ENCODE measurements at places on chromosomes 16 and 17.
A peak's percentile ranks its signal among the peaks of the same experiment; 100 is the strongest.

DNA sequence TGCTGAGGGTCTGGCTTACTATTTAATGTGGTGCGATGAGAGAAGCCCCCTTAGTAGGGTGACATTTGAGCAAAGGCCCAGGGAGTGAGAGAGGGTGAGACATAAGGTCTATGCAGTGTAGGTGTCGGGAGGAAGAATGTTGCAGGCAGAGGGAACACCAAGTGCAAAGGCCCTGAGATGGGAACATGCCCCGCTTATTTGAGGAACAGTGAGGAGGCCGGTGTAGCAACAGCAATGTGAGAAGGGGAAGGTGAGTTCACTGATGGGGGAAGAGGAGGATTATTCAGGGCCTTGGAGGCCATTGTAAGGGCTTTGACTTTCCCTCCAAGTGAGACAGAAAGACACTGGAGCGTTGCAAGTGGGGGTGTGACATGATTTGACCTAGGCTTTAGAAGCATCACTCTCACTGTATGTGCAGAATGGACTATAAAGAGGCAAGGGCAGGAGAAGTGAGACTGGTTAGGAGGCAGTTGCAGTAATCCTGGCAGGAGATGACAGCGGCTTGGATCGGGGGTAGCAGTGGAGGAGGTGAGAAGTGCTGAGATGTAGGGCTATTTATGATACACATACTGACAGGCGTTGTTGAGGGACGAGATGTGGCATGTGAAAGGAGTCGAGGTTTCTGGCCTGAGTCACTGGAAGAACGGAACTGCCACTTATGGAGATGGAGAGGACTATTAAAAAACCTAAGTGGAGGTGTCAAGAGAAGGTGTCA lies 145.3 kb downstream of the SPECC1 start:
- DNase-seq: no peak

DNA sequence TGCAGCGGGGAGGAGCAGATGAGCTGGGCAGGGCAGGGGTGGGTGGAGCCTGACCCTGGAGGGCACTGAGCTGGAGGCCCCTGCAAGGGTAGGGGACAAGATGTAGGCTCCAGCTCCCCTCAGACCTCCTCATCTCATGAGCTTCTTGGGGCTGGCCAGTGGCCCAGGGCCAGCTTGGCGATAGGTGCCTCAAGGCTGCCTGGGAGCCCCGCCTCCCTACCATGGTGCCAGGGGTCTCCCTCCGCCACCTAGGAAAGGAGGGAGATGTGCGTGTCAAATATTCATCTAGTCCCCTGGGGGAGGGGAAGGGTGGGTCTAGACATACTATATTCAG lies 3.9 kb downstream of the HIRIP3 start:
- DNase-seq: no peak

DNA sequence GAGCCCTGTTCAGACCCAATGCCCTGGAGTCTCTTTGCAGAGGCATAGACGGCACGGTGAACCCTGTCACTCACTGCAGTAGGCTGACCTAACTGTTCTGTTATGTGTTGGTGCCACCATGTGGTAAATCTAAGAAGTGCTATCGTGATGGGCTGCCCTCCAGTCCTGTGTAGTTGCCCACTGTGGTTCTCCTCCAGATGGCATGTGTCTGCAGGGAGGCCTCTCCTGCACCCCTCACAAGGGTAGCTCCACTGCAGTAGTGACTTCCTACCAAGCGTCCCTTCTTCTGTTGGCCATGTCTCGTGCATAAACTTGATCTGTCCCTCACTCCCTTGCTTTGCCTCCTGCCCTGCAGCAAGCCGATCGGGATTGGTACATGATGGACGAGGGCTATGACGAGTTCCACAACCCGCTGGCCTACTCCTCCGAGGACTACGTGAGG lies 5.8 kb downstream of the DHX38 start:
- no peak for DNase-seq

DNA sequence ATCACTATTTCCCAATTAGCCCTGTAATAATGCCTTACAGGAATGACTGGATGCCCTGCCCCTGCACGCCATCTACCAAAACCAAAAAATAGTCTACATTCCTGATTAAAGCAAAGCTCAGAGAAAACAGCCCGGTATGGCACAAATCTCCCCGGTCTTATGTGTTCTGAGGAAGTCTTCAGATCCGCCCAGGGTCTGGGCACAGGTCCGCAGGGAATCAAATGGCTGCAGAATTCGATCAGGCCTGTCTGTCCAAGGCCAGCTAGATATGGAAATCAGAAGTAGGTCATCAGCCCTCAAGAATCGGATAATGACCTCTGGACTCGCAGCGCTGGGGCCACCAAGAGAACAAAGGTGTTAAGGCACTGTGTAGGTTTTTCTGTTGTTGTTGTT lies 171.0 kb downstream of the ZFHX3 start:
- DNase-seq: no peak

DNA sequence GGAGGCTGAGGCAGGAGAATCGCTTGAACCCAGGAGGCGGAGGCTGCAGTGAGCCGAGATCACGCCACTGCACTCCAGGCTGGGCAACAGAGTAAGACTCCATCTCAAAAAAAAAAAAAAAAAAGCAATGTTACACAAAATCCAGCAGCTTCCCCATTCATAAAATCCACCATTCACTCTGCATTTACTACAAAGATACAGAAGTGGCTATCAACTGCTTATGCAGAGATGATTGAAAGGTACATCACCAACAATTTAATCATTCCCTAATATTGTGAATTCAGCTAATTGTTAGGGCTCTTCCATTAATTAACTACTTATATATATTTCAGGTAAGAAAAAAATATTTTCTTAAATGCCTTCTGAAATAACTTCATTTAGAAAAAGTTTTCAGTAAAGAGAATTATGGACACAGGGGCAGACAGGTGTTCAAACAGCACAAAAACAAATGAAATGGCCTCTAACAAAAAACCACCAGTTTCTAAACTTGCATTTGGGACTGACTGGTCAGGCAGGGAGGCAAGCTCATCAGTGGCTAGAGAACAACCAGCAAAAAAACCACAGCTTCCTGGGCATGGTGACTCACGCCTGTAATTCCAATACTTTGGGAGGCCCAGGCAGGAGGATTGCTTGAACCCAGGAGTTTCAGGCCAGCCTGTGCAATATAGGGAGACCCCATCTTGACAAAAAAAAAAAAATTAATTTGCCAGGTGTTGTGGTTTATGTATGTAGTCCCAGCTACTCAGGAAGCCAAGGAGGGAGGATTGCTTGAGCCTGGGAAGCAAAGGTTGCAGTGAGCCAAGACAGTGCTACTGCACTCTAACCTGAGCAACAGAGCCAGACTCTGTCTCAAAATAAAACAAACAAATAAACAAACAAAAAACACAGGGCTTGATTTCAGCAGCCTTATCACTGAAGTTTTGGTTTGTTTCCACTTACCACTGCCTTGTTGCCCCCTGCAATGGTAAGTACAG lies 26.3 kb downstream of the ERN1 start:
- DNase-seq: no peak

GRCh38 chr17:77737442-77738265 lies 220.8 kb upstream of the TNRC6C start:
- no peak for DNase-seq

- no peak for DNase-seq
These were observed 43.0 kb upstream of the ZNF750 start for GRCh38 chr17:82882715-82883418.

GRCh38 chr17:13367154-13367553 lies 234.6 kb downstream of the HS3ST3A1 start:
- no peak for DNase-seq

- peak; percentile 79 for DNase-seq
These were observed 13.7 kb upstream of the LGALS3BP start for GRCh38 chr17:78993241-78993956.

Measured in omental fat pad (tissue), 4 donors.